Type B pancreatic cell (in vitro differentiated cells): ENCODE measurements at places on chromosomes 13 and 19. TPM values are rescaled to one million over a fixed set of nuclear protein-coding genes. Genes with fewer than 3 reads are reported as not detected.

ZNF256 gene
- 10.2 and 10.4 TPM in 2 replicates for total RNA-seq

GRCh38 chr13:33554919-33555791 is 262.8 kb upstream of the RFC3 start:
- peaks cover 22% of the 10 kb centered on the region for H3K27me3 ChIP-seq
- H3K27ac ChIP-seq, result no peak overlapping the region
- H3K4me3 ChIP-seq, result no peak overlapping the region
- peaks cover 4% of the 10 kb centered on the region for H3K4me1 ChIP-seq

BEST2 gene
- 0.14 TPM in 1 of 2 replicates, not detected in the other for total RNA-seq

MYO1F gene
- total RNA-seq, result 0.14 and 0.64 TPM in 2 replicates

ZNF583 gene
- total RNA-seq, result 5.8 and 11.5 TPM in 2 replicates

- DNase-seq, result no peak
- no peak overlapping the region for H3K27ac ChIP-seq
- no peaks in the 10 kb centered on the region for H3K27me3 ChIP-seq
- H3K4me3 ChIP-seq, result no peak overlapping the region
Measured at GRCh38 chr13:86585835-86586234, 786.6 kb upstream of the SLITRK6 start.

GPR108 gene
- total RNA-seq, result 55.4 and 56.1 TPM in 2 replicates

- H3K4me3 ChIP-seq, result no peak overlapping the region
- no peaks in the 10 kb centered on the region for H3K36me3 ChIP-seq
Measured at GRCh38 chr13:82323101-82323500, 1559.2 kb downstream of the SLITRK1 start.

NRTN gene
- total RNA-seq, result 2.8 and 5.4 TPM in 2 replicates

CCDC169 gene
- 2.0 and 3.2 TPM in 2 replicates for total RNA-seq

DNA sequence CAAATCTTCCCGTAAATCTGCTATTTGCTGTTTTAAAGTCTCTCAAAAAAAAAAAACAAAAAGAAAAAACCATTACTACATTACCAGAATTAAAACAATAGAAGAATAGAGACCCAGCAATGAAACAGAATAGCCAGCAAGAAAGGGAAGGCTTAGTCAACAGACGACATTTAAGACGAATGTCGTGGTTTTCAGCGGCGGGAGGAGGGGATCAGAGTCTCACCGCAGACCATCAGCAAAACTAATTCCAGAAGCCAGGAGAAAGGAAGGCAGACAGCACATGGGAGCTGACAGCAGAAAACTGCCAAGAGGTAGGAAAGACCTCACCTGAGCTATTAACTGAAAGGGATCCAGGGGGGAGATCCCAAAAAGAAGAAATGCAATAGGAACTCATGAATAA is 128.9 kb downstream of the RNF17 start:
- H3K27ac ChIP-seq, result no peak overlapping the region
- H3K4me1 ChIP-seq, result no peaks in the 10 kb centered on the region
- no peaks in the 10 kb centered on the region for H3K27me3 ChIP-seq

SHD gene
- 4.9 and 6.1 TPM in 2 replicates for total RNA-seq

DNA sequence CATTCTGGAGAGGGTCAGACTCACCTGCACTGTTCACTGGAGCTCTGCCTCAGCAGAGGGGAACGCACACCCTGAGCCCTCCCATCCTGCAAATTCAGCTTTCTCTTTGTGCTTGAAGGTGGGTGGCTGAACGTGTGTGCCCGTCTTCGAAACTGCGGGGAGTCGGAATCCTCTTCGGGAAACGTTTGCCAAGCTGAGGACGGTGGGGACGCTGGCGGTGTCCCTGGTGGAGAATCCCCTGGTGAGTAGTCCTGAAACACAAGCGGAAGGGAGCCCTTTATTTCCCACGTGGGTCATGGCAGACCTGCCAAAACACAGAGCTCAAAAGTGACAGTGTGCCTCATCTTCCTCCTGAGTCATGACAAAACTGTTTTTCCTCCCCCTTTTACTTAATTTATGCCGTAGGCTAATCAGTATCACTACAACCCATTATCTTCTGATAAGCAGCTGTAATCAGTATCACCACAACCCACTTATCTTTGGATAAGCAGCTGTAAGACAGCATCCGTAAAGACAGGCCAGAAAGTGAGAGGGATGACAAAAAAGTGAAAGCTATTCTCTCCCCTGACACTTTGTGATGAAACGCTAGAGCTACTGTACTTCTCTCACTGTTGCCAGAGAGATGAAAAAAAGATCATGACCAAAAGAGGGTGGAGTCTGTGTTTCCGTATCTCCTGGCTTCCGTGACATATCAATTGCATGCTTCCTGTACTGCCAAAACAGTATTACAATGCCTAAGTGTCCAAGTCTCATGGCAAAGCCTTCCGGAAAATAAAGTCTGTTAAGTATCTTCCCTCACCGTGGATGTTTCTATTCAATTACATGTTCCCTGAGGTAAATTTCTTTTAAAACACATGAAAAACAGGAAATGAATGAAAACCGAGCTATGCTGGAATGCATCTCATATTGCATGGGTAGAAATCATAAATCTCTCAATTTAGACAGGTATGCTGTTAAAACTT is 155.5 kb downstream of the TBC1D4 start:
- peak overlapping the region; percentile 91 for H3K27ac ChIP-seq
- peak overlapping the region; percentile 80 for H3K4me3 ChIP-seq
- peaks cover 27% of the 10 kb centered on the region for H3K36me3 ChIP-seq
- H3K4me1 ChIP-seq, result peaks cover 18% of the 10 kb centered on the region
- no peak for DNase-seq
- no peaks in the 10 kb centered on the region for H3K27me3 ChIP-seq
